ENCODE measurements at places on chromosomes 2 and 18.

GRCh38 chr2:114192362-114192761 lies 250.1 kb upstream of the DPP10 start:
- DNase-seq, result no peak

- DNase-seq, result no peak
Measured at GRCh38 chr18:22765896-22766295, 167.2 kb upstream of the RBBP8 start.

- no peak for DNase-seq
Measured at GRCh38 chr2:160914217-160914616, 246.0 kb upstream of the TANK start.

DNA sequence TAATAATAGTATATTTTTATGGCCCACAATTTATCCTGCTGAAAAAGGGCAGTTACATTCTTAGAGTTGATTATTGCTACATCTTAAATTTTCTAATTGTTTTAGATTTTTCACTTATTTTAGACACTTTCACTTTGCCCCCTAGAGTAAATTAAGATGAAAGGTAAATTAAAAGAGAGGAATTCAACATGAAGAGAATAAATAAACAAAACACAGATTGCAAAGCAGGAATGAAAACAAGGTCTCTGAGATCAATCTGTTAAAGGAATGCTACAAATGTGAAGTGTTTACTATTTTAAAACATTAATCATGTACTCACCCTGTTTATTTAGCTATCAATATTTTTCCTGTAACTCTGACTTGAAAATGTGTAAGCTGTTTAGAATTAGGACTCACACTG lies 113.5 kb upstream of the ETAA1 start:
- no peak for DNase-seq
